ENCODE measurements at places on chromosomes 16 and 17. TPM values are rescaled to one million over a fixed set of nuclear protein-coding genes. Genes with fewer than 3 reads are reported as not detected.

GRCh38 chr16:80656711-80657150, 115.9 kb downstream of the DYNLRB2 start:
- DNase-seq = no peak
- no peaks in the 10 kb centered on the region for H3K27me3 ChIP-seq
- H3K27ac ChIP-seq = no peak overlapping the region
- no peak overlapping the region for H3K4me3 ChIP-seq
- H3K36me3 ChIP-seq = no peaks in the 10 kb centered on the region

DNA sequence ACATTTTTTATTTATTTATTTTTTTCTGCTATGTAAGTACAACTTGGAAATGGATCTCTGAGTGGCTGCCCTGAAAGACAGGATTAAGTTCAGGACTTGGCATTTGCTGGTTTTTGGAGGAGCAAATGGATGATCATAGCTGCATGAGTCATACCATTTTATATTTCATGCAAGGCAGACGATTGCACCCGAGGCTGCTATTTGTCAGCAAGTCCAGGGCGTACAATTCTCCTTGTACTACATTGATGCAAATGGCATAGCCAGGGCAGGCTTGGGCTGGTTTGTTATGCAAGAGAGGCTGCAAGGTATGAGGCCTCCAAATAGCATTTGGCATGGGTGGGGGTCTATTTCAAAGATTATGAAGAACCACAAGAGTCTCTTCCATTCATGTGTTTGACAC, 81.2 kb upstream of the CACNG3 start:
- H3K27me3 ChIP-seq = no peaks in the 10 kb centered on the region
- no peaks in the 10 kb centered on the region for H3K36me3 ChIP-seq

- peak; percentile 89 for DNase-seq
- no peak overlapping the region for H3K4me3 ChIP-seq
- peaks cover 6% of the 10 kb centered on the region for H3K4me1 ChIP-seq
- no peaks in the 10 kb centered on the region for H3K36me3 ChIP-seq
Measured at GRCh38 chr17:73371285-73371684, 59.5 kb upstream of the CDC42EP4 start.

SSTR5 gene
- not detected for total RNA-seq

Data from astrocyte (in vitro differentiated cells and primary cell).